ENCODE measurements at places on chromosomes 5 and 9. TPM values are rescaled to one million over a fixed set of nuclear protein-coding genes. Genes with fewer than 3 reads are reported as not detected.
A peak's percentile ranks its signal among the peaks of the same experiment; 100 is the strongest.

PDE6A gene
- 0.35 TPM for total RNA-seq

GRCh38 chr9:4987961-4988421 is 2.9 kb downstream of the JAK2 start:
- peak; percentile 29 for DNase-seq
- no peak overlapping the region for H3K27ac ChIP-seq
- peaks cover 48% of the 10 kb centered on the region for H3K4me1 ChIP-seq
- peak overlapping the region; percentile 75 for H3K4me3 ChIP-seq

GRCh38 chr5:159548517-159548916 is 218.2 kb upstream of the IL12B start:
- no peak overlapping the region for H3K4me3 ChIP-seq
- H3K36me3 ChIP-seq: no peaks in the 10 kb centered on the region

RLN1 gene
- total RNA-seq: not detected

RNF180 gene
- 14.4 TPM for total RNA-seq

GRCh38 chr5:157592594-157592993 is 17.0 kb upstream of the ADAM19 start:
- no peak overlapping the region for H3K4me3 ChIP-seq
- no peaks in the 10 kb centered on the region for H3K36me3 ChIP-seq
- no peaks in the 10 kb centered on the region for H3K27me3 ChIP-seq
- DNase-seq: no peak
- peaks cover 9% of the 10 kb centered on the region for H3K4me1 ChIP-seq

GRCh38 chr5:141192110-141192725 is at the start of gene PCDHB10:
PCDHB10 (plus strand) TSS chr5:141192353; CDS start chr5:141192553, 200 bp downstream.
- DNase-seq: no peak
- no peaks in the 10 kb centered on the region for H3K27me3 ChIP-seq
- no peak within 1 kb of the TSS for H3K27ac ChIP-seq
- no peaks in the 10 kb centered on the region for H3K4me1 ChIP-seq
- no peak within 1 kb of the TSS for H3K4me3 ChIP-seq
- H3K36me3 ChIP-seq: peaks cover under 1% of the 10 kb centered on the region

- H3K27ac ChIP-seq: peak overlapping the region; percentile 59
- no peaks in the 10 kb centered on the region for H3K36me3 ChIP-seq
- peak overlapping the region; percentile 43 for H3K4me3 ChIP-seq
- no peaks in the 10 kb centered on the region for H3K4me1 ChIP-seq
- H3K27me3 ChIP-seq: peaks cover 79% of the 10 kb centered on the region
These were observed 39.8 kb downstream of the ANXA2R start for GRCh38 chr5:43000111-43000840.

GRCh38 chr9:135815413-135815812 is 91.9 kb downstream of the CAMSAP1 start:
- no peaks in the 10 kb centered on the region for H3K27me3 ChIP-seq
- no peak for DNase-seq
- H3K4me3 ChIP-seq: no peak overlapping the region
- no peak overlapping the region for H3K27ac ChIP-seq

DNA sequence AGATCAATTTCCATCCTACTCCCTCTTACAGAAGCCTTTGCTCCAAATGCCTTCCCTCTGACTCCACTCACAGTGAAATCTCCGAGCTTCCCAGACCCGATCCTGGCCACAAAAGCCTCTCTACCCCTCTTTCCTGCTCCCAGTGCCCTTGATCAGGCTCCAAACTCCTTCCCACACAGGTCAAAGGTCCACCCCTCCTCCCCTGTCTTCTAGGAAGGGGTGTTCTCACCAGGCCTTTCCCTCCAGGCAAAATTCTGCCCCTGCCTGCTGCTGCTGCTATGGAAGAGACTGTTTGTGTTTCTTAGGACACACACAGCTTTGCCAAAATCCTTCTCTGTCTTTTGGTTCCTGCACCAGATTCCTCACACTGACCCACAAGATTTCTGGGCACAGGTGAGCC is 85.8 kb upstream of the ALDH1A1 start:
- H3K27me3 ChIP-seq: no peaks in the 10 kb centered on the region
- peak; percentile 33 for DNase-seq
- H3K4me3 ChIP-seq: no peak overlapping the region

DNA sequence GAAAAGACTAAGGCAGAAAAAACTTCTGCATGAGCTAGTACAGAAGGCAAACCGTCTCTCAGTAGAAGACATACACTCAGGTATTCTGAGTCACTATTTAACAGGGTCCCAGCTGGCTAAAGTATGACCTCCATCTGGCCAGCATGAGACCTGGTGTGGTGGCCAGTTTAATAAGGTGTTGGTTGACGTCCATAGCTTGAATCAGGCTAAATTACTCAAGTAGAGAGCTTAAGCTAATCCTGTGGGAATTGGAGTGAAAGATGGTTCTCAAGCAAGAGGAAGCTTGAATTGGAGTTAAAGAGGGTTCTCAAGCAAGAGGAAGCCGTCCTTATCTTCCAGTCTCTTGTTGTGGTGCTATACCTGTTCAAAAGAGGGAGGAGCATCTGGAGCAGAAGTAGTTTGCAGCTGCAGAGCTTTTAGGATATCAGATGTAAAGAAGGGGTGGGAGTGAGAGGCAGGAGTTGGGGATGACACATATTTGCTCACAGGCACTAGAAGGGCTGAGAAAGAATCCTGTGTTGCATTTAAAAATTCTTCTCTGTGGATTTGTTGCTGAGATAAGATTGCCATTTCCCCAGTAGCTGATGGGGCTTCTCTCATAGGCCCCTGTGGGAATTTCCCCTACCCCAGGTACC is 136.1 kb upstream of the RUSC2 start:
- no peaks in the 10 kb centered on the region for H3K36me3 ChIP-seq
- no peak for DNase-seq
- no peaks in the 10 kb centered on the region for H3K27me3 ChIP-seq
- no peak overlapping the region for H3K27ac ChIP-seq

DNA sequence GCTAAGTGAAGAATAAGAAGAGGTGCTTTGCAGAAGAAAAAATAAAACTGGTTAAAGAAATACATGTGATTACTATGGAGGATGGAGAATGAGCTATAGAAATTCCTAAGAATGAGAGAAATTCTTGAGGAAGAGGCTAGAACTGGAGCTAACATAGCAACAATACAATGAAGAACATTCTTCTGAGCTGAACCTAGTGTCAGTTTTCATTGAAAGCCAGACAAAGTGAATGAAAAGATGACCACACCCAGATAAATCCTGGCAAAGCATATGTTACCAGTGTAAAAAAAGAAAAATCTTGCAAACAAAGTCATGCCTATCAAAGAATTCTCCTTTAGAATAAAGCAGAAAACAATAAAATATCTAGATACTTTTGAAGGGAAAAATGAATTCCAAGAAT is 39.6 kb downstream of the SGCD start:
- no peak overlapping the region for H3K27ac ChIP-seq
- H3K4me1 ChIP-seq: peaks cover 28% of the 10 kb centered on the region
- no peaks in the 10 kb centered on the region for H3K27me3 ChIP-seq
- no peak overlapping the region for H3K4me3 ChIP-seq
- peaks cover 5% of the 10 kb centered on the region for H3K36me3 ChIP-seq

GRCh38 chr9:34572092-34572491 is 17.4 kb downstream of the CNTFR start:
- H3K4me3 ChIP-seq: no peak overlapping the region
- no peak for DNase-seq
- no peaks in the 10 kb centered on the region for H3K4me1 ChIP-seq
- no peak overlapping the region for H3K27ac ChIP-seq

DNA sequence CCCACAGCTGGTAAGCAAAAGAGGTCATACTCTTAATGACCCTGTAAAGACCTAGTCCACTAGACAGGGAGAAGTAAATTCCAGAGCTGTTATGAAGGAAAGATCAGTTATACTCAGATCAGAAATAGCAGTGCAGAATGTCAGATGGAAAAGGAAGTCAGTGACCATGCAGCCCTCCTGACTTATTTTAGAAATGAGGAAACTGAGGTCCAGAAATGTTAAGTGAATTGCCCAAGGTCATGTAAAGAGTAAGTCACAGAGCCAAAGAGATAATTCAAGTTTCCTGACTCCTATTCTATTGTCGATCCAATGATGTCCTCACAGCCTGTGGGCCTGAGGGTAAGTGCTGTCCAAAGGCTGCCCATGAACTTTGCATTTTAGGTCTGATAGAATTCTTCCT is 214.9 kb upstream of the IL12B start:
- no peak overlapping the region for H3K4me3 ChIP-seq
- no peak overlapping the region for H3K27ac ChIP-seq
- no peaks in the 10 kb centered on the region for H3K27me3 ChIP-seq
- DNase-seq: no peak

DNA sequence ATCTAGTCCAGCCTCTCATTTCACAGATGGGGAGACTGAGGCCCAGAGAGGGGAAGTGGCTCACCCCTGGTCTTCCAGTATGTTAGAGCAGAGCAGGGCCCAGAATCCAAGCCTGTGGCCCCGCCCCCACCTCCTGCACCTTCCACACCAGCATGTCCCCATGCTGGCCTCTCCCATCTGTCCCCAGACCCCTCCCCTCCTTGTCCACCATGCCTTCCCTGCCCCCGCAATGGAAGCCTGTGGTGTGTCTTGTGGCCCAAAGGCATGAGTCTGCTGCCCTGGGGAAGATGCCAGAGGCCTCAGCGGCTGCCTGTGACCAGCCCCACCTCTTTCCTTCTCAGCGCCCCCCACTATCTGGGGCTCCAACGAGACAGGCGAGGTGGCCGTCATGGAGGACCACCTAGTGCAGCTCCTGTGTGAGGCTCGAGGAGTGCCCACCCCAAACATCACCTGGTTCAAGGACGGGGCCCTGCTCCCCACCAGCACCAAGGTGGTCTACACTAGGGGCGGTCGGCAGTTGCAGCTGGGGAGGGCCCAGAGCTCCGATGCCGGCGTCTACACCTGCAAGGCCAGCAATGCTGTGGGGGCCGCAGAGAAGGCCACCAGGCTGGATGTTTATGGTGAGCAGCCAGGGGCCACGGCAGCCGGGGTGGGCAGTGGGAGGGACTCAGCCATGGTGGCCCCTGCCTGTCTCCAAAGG is 87.2 kb downstream of the HMCN2 start:
- no peaks in the 10 kb centered on the region for H3K36me3 ChIP-seq
- H3K4me1 ChIP-seq: no peaks in the 10 kb centered on the region

DNA sequence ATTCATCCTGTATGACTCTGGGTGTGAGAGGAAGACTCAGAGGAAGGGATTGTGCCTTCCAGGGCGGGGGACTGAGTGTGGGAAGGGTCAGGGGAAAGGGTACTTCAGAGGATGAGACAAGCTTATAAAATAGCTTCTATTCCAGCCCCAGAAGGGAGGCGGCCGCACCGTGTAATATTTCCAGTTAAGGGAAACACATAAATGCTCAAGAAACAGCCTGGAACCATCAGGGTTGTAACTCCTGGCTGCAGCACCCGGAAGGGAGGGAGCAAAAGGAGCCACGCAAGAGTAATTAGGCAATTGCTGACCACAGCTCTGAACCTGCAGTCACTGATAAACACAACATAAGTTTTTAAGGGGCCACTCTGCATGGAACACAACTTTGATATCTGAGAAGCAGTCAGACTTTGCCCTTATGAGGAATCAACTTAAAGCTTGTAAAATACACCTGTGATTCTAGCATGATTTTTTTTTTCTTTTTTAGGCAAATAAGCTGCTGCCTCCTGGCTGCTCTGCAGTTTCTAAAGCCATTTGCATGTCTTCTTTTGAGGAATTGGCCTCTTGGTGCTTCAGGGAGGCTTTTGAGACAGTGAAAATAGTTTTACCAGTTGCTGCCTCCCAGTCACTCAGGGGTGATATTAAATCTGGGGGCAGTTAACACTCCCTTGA is 382.7 kb downstream of the ENC1 start:
- peak; percentile 77 for DNase-seq
- H3K4me3 ChIP-seq: no peak overlapping the region
- H3K36me3 ChIP-seq: no peaks in the 10 kb centered on the region
- peak overlapping the region; percentile 12 for H3K27ac ChIP-seq

- no peak for DNase-seq
- no peaks in the 10 kb centered on the region for H3K4me1 ChIP-seq
- no peaks in the 10 kb centered on the region for H3K36me3 ChIP-seq
- no peak overlapping the region for H3K27ac ChIP-seq
These were observed 277.9 kb downstream of the GAS1 start for GRCh38 chr9:86669422-86669821.

GRCh38 chr9:127898433-127899127 is 823 bp downstream of the ST6GALNAC6 start:
- H3K27me3 ChIP-seq: no peaks in the 10 kb centered on the region
- H3K4me1 ChIP-seq: peaks cover 40% of the 10 kb centered on the region

ECM2 gene
- 14.5 TPM for total RNA-seq

ANKDD1B gene
- total RNA-seq: not detected

DNA sequence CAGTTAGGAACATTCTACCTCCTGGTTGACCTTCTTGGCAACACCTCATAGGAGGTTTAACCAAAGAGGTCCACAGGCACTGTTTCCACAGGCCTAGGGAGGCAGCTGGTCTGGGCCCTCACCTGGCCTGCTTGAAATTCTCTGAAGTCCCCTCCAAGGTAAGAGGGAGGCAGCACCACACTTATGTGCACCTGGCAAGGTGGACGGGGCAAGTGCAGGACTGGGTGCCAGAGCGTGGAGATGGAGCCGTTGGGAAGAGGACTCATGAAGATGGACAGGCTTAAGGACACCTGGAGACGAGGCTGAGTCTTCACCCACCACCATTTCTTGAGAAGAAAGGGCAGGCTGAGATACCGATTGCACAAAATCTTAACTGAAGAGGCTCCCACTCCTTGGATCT is 6.6 kb upstream of the BARHL1 start:
- no peak overlapping the region for H3K27ac ChIP-seq
- peaks cover 5% of the 10 kb centered on the region for H3K4me1 ChIP-seq
- H3K27me3 ChIP-seq: peaks cover 33% of the 10 kb centered on the region
- DNase-seq: no peak

DNA sequence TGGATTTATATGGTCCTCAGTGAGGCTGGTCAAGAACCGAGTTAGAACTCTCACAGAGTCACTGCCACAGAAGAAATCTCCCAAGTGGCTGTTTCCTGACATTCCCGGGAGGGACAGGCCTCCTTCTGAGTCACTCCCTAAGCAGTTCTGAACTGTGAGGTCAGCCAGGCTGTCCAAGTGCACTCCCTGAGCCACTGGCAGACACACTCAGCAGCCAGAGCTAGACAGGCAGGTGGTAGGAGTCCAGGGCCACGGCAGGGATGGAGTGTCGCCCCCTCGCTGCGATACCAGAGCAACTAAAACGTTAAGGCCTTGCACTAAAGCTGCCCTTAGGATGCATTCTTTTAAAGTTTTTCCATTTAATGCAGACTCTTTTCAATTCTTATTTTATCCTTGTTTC is 3.4 kb downstream of the IL4 start:
- peaks cover 4% of the 10 kb centered on the region for H3K4me1 ChIP-seq
- no peak overlapping the region for H3K4me3 ChIP-seq
- H3K27ac ChIP-seq: no peak overlapping the region
- no peaks in the 10 kb centered on the region for H3K27me3 ChIP-seq
- DNase-seq: peak; percentile 45

PIP5KL1 gene
- total RNA-seq: 0.77 TPM

GRCh38 chr9:17760250-17760649 is 181.4 kb downstream of the SH3GL2 start:
- H3K27me3 ChIP-seq: no peaks in the 10 kb centered on the region
- no peak overlapping the region for H3K27ac ChIP-seq
- H3K36me3 ChIP-seq: no peaks in the 10 kb centered on the region
- no peaks in the 10 kb centered on the region for H3K4me1 ChIP-seq

- DNase-seq: no peak
- no peaks in the 10 kb centered on the region for H3K27me3 ChIP-seq
- no peaks in the 10 kb centered on the region for H3K36me3 ChIP-seq
- H3K4me1 ChIP-seq: no peaks in the 10 kb centered on the region
These were observed 42.1 kb downstream of the LOX start for GRCh38 chr5:122035913-122036312.

SLC31A1 gene
- total RNA-seq: 10.0 TPM

Data from heart left ventricle (tissue), 16 donors.